ENCODE measurements at places on chromosomes 7 and 10.

DNA sequence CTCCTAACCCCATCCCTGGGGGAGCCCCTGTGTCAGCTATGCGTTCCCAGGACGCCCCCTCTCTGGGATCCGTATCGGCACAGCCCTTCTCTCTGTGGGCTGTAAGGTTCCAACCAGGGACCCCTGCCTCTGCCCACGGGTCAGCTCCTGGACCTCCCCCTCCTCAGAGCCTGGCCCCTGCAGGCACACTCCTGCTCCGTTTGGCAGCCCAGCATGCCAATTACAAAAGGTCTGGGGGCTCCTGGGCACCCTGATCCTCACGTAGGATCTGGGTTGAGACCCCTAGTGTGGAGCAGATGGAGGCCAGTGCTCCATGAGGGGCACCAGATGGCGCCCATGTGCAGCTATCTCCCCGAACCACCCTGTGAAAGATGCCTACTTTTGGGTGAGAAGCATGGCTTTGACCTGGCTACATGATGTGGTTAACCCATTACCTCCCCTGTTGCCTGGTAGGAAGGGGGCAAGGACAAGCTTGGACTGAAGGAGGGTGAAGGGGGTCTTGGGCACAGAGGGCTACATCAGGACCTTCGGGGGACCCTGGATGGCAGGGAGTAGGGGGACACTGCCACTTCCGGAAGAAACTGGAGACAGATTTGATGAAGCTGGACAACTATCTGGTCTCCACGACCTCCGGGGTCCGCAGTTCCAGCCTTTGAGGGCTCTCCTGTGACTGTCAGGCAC lies 9.0 kb downstream of the TACR2 start:
- DNase-seq, result no peak

GRCh38 chr10:61059636-61060035 lies 115.7 kb upstream of the RHOBTB1 start:
- no peak for DNase-seq

DNA sequence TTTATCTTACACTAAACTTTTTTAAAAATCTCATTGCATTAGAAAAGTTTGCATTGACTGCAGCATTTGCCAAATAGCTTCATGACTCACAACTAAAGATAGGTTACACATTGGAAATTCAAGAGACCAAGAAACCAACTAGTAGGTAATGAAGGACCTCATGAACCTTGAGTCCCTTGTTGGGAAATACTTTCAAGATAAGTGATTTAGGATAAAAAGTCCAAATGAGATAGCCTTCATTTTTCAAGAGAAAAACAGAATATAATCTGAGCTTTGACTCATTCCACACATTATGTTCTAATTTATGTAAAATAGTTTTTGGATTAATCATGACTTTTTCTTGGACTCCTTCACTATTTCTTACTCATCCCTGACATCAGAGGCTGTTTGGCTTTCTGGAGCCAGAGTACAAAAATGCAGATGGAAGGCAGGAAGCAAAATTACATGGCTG lies 13.1 kb upstream of the LIPF start:
- peak; percentile 12 for DNase-seq

GRCh38 chr7:111517549-111517951 lies 44.7 kb downstream of the IMMP2L start:
- DNase-seq, result no peak

DNA sequence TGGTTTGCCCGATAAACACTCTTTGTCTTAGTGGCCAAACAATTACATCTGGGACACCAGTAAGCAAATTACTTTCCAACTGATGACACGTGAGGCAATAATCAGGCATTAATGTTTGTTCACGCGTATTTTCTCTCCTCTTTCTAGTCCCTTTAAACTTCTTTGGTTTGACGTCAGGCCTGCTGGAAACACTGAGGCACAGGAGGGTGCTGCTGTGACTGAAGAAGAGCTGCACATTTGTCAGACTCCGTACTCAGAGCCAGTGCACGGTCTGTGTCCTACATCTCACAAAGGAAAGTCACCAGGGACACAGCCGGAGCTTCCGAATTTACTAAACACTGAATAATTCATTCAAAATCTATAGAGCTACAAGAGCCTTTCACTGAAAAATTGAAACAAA lies 57.6 kb upstream of the ANAPC16 start:
- no peak for DNase-seq

- no peak for DNase-seq
Measured at GRCh38 chr10:7161484-7162250, 249.2 kb downstream of the SFMBT2 start.

GRCh38 chr10:86673216-86673826 lies 5.0 kb downstream of the LDB3 start:
- DNase-seq, result no peak

DNA sequence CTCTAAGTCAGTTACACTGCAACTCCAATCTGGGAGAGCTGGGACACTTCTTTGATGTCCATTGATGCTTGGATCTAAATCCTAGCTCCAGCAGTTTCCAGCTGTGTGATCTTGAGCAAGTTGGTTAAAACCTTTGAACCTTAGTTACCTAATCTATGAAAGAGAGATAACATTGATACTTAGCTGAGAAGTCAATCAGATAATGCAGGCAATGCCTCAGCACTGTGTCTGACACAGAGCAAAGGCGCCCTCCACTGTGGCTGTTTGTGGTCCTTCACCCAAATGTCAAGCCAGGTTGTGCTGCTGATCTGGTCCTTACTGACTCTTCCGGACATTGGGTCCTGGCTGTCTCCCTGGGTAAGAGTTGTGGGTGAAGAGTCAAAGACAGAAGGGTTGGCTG lies 20.2 kb downstream of the DNTT start:
- DNase-seq, result no peak

- DNase-seq, result no peak
Measured at GRCh38 chr10:62037166-62037831, 135.8 kb downstream of the ARID5B start.

All from inflammatory macrophage treated with lipopolysaccharide for 4 hours (primary cell).